ENCODE measurements at places on chromosomes 16 and 17.

- DNase-seq: no peak
These were observed 22.9 kb upstream of the LITAF start for GRCh38 chr16:11609474-11610120.

- DNase-seq: no peak
These were observed 115.6 kb downstream of the CCDC182 start for GRCh38 chr17:57629470-57629869.

- peak; percentile 76 for DNase-seq
These were observed 55.9 kb upstream of the ADCY7 start for GRCh38 chr16:50210266-50211038.

GRCh38 chr16:19884611-19885450 is at the start of gene GPRC5B:
TSS of gene GPRC5B (minus strand) at chr16:19884848. CDS start at chr16:19872845, 12,003 bp downstream.
- DNase-seq: peak; percentile 37

DNA sequence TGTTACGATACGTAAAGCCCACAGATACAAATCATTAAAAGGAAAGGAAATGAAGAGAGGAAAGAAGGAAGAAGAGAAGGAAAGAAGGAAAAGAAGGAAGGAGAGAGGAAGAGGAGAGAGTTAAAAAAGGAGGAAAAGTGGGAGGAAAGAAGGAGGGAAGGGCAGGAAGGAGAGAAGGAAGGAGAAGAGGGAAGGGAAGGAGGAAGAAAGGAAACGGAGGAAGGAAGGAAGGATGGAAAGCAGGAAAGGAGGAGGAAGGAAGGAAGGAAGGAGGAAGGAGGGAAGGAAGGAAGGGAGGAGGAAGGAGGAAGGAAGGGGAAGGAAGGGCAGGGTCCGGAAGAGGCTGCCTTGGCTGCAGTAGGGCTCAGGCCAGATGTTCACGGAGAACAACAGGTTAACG is 95.2 kb downstream of the ENGASE start:
- DNase-seq: no peak

GRCh38 chr16:64880994-64881393 is 240.9 kb downstream of the CDH11 start:
- DNase-seq: no peak

DNA sequence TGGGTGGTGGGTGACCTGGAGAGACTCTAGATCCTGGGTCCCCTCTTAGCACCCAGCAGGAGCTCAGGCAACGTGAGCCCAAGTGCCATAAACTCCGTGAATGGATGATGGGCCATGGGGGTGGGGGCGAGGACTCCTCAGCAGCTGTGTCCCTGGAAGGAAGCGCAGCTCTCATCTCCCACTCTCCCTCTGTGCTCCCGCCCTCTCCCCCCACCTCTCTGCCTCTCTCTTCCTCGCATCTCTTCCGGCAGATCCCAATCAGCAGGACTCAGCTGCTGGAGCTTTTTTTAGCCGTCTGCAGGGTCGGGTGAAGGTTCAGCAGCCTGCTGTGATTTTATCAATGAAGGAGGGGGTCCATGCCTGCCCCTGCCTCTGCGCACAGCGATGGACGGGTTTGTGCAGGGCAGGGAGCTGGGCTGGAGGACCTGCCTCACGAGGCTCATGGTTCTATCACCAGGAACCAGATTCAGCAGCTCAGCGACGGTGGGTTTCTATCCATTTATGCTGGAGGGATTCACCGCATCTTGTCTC is 8.3 kb downstream of the CCR7 start:
- no peak for DNase-seq

DNA sequence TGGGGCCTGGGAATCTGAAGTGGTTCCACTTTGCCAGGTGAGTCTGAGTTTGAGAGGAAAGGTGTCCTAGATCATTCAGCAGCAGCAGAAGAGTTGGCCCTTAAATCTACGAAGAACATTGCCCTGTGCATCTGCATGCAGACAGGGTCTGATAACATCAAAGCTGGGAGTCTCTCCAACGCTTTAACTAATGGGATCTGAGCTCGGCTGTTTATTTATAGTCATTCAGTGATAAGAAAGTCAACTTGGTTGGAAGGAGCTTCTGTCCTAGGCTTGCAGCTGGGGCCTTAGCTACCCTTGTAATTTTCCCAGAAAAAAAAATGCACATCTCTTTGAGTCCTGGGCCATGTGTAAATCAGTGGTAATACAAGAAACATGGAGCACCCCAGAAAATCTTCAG is 418.0 kb upstream of the HSBP1 start:
- no peak for DNase-seq

DNA sequence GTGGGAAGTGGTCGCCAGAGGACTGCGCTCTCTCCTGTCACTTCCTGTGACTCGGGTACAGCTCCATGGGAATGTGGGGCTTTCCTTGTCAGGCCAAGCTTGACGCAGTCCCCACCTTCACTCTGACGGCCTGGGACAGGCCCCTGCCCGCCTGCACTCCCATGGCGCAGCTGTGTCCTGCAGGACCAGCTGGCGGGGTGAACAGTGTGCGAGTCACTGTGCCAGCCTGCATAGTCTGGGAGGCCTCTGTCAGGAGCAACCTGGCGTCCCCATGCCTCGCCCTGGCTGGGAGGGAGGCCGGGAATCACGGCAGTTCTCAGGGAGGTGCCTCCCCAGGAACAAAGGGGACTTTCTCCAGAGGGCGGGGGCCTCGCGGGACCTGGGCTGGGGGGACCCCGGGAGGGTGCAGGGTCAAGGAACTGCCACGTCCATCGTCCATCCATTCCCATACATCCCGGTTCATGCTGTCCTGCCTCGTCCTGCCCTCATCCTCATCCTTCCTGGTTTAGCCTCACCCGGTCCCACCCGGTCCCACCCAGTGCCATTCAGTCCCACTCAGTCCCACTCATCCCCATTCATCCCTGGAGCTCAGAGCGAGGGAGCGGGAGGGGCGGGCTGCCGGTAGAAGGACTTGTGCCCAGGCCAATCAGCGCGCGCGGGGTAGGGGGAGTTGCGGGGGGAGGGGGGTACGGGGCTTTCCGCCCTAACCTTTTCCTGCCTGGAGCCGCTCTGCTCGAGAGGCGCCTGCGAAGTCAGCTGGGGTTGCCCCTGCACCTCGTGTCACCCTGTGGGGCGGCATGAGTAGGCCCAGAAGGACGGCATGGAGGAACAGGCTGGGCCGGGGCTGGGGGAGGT is 13.4 kb downstream of the FLYWCH1 start:
- DNase-seq: no peak

- peak; percentile 62 for DNase-seq
These were observed 156.2 kb upstream of the TNRC6C start for GRCh38 chr17:77802333-77802615.

DNA sequence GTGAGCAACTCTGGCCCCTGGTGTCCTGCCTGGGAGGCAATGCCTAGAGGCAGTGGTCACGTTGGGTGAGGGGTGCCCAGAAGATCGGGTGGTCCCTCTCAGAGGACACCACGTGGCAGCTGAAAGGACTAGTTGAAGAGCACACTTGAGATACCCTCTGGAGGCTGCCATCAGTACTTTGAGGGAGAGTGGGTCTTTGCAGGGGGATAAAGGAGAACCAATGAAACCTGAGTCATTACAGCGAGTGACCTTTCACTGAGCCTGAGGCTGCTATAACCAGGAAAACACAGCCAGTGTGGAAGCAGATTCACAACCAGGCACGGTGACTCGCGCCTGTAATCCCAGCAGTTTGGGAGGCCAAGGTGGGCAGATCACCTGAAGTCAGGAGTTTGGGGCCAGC is 18.9 kb downstream of the CA4 start:
- DNase-seq: peak; percentile 43

GRCh38 chr16:56600398-56600999 is 7.9 kb upstream of the MT2A start:
- DNase-seq: peak; percentile 25

GRCh38 chr16:1953734-1954133 is 755 bp downstream of the RPL3L start:
- no peak for DNase-seq

- DNase-seq: no peak
These were observed 10.5 kb downstream of the OMG start for GRCh38 chr17:31286587-31286986.

GRCh38 chr17:68710976-68711375 is 109.8 kb upstream of the FAM20A start:
- no peak for DNase-seq

DNA sequence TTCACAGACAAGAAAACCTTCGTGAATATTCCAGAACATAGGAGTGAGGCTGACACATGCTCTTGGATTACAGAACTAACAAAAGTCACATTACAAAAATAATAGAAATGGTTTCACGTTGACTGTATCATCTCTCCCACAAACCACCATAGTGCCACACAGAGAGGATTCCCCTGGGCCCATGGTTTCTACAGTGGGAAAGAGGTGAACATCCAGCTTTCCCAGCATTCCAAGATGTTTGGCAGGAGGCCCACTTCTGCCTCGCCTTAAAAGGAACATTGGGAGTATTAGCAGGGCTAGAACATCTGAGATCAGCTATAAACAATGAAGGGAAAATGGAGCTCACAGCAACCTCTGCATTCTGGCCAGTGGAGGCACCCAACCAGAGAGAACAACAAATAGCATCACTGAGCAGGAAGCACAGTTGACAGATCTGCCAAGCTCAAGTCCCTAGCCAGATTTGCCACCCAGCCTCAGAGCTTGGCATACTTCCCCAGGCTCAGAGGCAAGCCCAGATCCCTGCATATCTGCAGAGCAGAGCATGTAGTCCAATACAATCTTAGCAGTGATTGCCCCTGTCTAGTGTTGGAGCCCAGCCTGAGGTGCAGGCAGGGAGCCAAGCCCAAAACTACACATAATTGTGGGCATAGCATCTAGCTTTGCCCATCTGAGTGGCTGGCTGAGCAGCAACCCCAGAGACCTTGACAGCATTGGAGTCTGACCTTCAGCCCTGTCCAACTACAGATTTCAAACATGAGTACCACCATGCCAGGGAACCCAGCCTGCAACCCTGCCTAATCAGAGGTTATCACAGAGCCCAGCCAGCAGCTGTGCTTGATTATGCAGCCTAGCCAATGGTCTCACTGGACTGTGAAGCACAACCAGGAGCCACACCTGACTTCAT is 260.4 kb downstream of the CEP112 start:
- DNase-seq: no peak

DNA sequence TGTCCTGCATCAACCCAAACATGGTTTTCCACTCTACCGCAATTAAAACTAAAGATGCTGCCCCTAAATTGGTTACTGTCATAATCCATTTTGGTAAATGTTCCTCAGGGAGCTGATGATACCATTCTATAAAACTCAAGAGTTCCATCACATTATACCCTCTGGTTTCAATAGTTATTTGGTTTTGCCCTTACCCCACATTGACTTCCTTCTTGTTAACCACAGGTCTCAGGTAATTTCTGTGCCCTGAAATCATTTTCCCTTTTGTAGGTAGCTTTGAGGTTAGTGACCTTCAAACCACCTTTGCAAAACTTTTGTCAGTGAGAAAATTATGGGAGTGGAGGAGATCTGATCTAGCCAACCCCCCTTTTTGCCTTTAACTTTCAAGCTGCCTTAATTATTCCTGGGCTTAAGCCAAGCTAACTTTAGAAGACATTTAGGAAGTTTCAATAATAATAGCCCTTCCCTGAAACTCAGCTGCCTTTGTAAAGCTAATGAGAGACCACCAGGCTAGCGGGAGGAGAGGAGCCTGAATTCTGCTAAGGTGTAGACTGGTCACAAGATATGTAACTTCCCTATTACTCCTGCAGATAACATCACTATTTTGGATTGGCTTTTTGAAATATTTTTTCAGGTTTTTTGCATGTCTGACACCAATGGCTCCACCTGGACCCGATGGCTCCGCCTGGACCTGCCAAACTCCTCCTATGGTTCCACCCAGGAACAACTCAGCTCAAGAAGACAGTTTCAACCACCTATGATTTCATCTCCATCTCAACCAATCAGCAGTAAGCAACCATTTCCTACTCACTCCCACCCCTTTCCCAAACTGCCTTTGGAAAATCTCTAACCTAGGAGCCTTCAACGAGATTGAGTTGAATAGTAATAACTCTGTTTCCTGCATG is 224.9 kb downstream of the HS3ST3B1 start:
- DNase-seq: no peak

DNA sequence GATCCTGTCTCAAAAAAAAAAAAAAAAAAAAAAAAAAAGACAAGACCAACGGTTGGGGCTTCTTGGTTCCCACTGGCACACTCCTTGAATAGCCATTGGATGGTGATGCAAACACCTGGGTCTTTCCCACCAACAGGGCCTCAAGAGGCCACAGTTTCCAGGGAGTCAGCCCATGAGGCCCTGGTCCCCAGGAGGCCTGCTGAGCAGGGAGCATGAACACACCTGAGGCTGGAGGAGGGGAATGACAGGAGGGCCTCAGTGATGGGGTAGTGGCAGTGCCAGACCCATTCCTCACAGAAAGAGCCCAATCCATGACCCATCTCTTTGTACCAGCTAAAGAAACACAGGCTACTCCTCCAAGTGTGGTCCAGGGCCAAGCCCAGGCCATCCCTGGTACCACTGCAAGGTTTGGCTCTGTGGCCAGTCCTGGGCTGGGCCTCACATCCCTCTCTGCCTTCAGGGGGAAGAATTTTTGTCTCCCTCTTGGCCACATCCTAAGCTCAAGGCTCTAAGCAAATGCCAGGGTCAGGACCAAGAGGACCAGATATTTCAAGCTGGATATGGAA is 13.9 kb downstream of the ARL2BP start:
- no peak for DNase-seq

DNA sequence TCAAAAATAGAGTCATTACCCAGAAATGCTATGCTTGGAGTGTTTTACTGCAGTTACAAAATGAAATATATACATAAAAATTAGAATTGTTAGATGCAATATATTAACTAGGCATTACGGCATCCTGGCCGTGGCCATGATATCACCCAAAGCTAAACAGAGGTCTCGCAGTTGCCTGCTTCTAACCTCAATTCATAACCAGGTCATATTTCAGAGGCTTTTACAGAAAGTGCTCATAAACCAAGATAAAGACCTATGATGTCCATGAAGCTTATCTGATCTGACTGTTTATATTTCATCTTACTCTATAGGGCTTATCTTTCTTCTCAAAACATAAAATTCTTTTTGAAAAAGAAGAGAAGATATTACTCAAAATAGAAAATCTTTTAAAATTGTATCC is 664.5 kb upstream of the SALL1 start:
- no peak for DNase-seq

DNA sequence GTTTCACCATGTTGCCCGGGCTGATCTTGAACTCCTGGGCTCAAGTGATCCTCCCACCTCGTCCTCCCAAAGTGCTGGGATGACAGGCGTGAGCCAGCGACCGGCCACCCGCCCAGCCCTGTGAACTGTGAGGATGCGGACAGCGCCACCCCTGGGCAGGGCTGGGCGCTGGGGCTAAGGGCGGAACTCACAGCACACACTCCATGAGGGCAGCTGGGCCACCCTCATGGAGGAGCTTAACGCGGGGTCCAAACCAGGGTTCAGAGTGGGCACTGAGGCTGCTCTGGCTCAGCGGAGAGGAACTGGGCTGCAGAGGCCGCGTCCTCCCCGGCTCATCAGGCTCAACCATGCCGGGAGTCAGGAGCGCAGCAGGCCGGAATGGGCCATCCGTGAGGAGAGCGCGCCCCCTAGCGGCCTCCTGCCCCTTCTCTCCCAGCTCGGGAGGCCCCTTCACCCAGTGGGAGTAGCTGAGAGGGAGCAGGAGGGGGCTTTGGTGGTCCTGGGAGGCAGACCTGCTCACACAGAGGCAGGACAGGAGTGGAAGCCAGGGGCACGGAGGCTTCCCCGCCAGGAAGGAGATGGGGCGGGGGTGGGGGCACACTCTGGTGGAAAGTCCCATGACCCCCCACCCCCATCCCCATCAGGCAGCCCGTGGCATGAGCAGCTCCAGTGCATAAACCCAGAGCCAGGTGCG is 13.8 kb downstream of the CORO7 start:
- peak; percentile 67 for DNase-seq

GRCh38 chr16:12433691-12434390 is 369.8 kb downstream of the CPPED1 start:
- DNase-seq: no peak

All from NCI-H1092 treated with DMSO at 0.1 percent for 48 hours (cell line).